ENCODE measurements at places on chromosomes 4 and X.

- no peak for DNase-seq
Measured at GRCh38 chrX:66110112-66110511, 53.9 kb upstream of the HEPH start.

DNA sequence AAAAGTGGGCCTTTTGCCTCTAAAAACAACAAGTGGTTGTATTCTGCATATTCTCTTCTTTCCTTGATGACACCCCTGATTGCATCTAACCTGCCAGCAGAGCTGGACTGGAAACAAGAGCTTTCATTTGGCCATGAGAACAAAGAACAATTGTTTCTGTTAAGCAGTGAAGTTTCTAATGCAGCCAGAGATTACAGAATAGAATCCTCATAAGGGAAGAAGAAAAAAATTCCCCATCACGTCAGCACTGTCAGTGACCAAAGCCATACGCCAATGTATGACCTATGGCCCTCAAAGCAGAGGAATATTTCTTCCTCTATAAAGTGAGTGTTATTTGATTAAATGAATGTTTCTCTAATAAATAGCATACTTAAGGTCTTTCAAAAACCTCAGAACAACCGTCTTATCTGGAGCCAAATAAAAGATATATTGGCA, 529.1 kb upstream of the INTU start:
- no peak for DNase-seq

GRCh38 chrX:115373308-115373707, 83.8 kb downstream of the LUZP4 start:
- DNase-seq = peak; percentile 56

DNA sequence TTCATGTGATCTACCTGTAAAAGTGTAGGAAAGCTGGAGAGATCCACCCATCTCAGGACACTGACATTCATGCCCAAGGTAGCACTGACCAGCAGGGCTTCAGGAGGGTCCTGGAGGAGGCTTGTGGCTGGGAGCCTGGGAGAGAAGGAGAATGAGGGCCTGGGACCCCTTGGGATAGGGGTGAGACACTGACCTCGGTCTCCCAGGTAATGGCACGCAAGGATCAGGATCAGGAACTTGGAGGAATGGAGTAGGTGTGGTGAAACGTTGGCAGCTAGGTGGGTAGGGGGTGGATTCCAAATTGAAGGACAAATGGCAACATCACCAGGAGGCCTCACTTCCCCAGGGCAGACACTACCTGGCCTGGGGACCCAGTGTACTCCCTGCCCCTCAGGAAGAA, 12.4 kb upstream of the RGS12 start:
- no peak for DNase-seq

GRCh38 chrX:9023293-9023692, 10.6 kb downstream of the FAM9B start:
- DNase-seq = no peak

- DNase-seq = no peak
Measured at GRCh38 chr4:913280-913618, 18.9 kb downstream of the GAK start.

GRCh38 chrX:132887569-132887968, 70.9 kb downstream of the HS6ST2 start:
- DNase-seq = no peak

DNA sequence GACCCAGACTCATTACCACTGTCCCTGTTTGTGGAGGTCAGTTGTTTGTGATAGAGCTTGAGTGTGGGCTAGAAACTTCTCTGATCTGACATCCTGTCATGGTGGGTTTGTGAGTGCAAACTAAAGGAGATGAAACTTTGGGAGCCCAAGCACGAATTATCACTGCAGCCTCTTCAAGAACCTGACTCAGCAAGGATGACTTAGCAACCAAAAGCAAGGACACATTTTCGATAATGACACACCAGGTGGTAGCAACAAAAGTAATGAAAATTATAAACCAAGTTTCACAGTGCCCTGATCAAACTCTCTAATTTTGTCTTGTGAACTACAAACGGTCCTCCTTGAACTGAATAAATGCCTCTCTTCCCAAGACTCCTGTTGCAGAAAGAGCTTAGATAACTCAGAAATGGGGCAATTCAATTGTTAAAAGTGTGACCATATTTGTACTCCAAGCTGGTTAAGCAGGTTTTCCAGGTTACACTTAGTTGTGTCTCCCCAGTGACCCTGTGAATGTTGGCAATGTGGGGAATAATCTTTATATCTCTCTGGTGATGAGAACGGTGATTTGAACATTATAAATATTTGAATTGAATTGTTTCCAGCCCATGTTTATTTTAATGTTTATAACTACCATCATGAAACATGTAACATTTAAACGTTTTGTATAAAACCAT, 52.6 kb upstream of the ATP8A1 start:
- DNase-seq = no peak

DNA sequence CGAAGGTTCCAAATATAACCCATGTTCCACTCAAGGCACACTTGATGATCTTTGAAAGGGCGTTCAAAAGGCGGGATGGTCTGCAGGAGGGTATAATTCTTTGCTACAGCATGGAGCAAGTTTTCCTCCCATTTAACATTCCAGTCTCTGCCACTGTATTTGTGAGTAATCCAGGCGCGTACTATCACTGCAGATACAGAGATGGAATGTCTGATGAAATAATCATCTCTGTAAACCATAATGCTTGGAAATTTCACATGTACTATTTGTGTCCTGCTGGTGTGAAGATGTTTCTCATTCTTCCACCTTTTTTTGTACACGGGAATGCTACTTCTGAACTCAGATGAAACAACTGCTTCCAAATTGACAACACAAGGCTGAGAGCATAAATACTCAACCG, 15.5 kb downstream of the SEL1L3 start:
- no peak for DNase-seq

GRCh38 chr4:93996895-93997294, 168.3 kb downstream of the ATOH1 start:
- no peak for DNase-seq

DNA sequence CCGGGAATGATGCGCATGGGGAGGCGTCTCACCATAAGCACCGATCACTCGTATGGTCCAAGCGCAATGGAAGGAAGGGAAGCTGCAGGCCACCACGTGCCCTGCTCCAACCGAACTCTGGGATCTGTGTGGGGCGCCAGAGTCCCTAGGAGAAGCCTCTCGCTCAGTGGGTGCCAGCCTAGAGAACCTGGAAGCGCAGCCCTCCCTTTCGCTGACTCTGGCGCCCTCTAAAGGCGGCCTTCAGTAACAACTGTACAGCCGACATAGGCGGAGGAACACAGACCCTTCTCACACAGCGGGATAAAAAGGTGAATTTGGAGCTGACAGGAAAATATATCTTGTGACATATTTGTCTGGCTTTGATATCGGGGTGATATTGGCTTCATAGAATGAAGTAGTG, 76.0 kb downstream of the INTS6L start:
- peak; percentile 57 for DNase-seq

DNA sequence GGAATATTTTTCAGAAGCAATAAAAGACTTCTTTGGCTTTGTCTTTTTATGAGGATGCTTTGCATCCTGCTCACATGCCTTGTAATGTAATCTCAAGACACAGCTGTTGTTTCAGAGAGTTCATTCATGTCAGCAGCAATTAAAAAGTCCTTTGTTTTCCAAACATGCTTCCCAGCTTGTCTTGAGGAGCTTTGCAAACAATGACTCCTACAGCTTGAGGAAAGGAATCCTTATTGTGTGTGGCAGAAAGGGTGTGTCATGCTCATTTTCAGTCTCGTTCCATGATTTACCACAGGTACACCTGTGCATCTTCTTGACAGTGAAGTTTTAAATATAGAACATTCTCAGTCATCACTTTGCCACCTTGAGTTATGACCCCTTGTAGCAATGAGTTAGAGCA, 139.2 kb upstream of the AADAT start:
- DNase-seq = no peak

DNA sequence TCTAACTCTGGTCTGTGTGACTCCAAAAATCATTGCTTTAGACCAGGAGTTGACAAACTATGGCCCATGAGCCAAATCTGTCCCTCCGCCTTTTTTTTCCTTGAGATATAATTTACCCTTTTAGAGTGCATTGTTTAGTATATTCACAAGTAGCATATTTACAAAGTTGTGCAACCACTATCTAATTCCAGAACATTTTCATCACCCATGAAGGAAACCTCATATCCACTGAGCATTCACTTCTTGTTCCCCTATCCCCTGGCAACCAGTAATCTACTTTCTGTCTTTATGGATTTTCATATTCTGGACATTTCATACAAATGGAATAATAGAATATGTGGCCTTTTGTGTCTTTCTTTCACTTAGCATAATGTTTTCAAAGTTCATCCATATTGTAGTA, 67.4 kb upstream of the CITED1 start:
- DNase-seq = no peak

- DNase-seq = no peak
Measured at GRCh38 chr4:138181287-138181686, 60.9 kb downstream of the SLC7A11 start.

GRCh38 chrX:40722930-40723329, 12.4 kb downstream of the MED14 start:
- DNase-seq = no peak

GRCh38 chr4:118810991-118811764, 24.7 kb downstream of the SEC24D start:
- DNase-seq = no peak

- peak; percentile 54 for DNase-seq
Measured at GRCh38 chrX:107565015-107565414, 63.3 kb upstream of the PRPS1 start.

GRCh38 chr4:3200423-3201090, 48.4 kb upstream of the MSANTD1 start:
- DNase-seq = no peak

- DNase-seq = peak; percentile 94
Measured at GRCh38 chr4:48127682-48128404, 6.2 kb downstream of the TXK start.

- peak; percentile 55 for DNase-seq
Measured at GRCh38 chrX:44071847-44072551, 98.8 kb upstream of the NDP start.

GRCh38 chr4:83342476-83342875, 7.8 kb upstream of the HPSE start:
- no peak for DNase-seq

DNA sequence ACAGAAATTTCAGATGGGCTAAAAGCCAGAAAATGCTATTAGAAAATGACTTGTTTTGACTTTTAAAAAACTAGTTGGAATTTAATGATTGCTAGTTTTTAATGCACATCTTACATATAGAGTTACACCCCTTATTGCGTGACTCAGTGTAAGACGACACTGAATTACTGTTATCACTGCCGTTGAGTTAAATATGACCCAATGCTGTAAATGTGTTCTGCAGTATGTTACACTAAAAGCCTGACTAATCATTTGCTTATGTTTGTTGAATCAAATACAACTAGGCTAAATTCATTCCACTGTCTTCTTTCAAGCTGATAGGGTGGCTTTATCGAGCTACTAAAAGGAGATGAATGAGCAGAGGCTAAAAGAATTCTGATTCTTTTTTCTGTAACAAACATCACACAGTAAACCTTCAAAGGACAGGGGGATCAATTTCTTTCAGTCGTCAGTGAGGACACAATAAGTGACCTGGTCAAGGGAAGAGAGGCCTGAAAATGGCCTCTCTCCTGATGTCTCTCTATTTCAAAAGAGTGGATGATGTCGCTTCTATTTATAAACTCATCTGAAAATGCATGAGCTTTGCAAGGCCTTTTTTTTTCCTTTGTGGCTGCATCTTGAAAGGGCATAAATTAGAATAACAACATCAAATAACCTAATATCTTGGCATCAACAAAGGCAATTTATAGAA, 142.2 kb upstream of the KCNIP4 start:
- no peak for DNase-seq

DNA sequence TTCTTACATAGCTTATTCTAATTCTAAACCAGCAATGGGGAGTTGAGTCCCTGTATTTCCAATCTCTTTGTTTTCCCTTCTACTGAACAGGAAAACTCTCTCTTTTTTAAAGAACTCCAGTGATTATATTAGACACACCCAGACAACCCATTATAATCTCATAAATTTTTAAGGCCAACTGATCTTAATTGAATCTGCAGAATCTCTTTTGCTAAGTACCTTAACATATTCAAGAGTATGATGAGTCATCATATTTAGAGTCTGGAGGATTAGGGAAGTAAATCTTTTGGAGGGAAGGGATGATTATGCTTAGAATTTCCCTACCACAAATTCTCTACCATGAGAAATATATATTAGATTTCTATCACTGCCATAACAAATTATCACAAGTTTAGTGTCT, 705.1 kb downstream of the CENPC start:
- no peak for DNase-seq

- DNase-seq = no peak
Measured at GRCh38 chr4:109614466-109614865, 54.4 kb downstream of the MCUB start.

GRCh38 chrX:21659320-21659719, 1.2 kb upstream of the KLHL34 start:
- no peak for DNase-seq

- DNase-seq = no peak
Measured at GRCh38 chr4:69881173-69881773, 21.3 kb upstream of the SULT1E1 start.

GRCh38 chrX:53287493-53288138, 6.2 kb upstream of the IQSEC2 start:
- peak; percentile 72 for DNase-seq

GRCh38 chr4:106978046-106978774, 57.9 kb downstream of the DKK2 start:
- no peak for DNase-seq

DNA sequence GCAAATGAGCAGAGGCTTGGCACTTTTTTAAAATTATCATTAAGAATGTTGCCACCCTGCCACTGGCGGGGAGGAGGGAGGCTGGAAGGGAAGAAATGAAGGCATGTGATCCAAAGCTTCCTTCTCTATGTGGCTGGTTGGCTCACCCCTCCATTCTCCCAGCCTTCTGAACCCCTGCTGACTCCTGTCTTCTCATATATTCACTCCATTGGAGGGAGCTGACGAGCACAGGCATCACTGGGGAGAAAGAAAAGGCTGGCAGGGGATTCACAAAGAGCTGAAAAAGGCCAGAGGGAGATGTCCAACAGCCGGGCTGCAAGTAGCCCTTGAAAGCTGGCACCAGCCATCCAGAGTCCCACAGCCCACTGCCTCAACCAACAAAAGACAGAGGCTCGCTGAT, 495.6 kb downstream of the BCOR start:
- DNase-seq = no peak
